MCF 10A (cell line): ENCODE measurements at places on chromosomes 1 and 21.

DNA sequence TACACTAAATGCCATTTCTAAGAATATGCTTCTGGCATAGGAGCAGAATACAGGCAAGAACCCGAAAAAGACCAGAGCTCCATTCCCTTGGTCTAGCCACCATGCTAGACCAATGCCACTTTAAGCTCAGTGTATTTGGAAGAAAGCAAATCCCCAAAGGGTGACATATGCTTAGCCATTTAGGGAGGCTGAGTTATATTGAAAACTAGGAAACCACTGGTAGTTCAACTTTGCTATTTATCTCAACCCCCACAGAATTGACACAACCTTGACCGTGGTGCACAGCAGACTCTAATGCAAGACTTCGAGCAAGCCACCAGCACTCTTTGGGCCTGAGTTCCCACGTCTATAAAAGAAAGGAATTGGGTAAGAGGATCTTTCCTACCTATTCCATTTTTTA lies 167.9 kb downstream of the ADSS2 start:
- DNase-seq, result no peak

GRCh38 chr1:8239306-8240023 lies 78.4 kb upstream of the SLC45A1 start:
- DNase-seq, result no peak

GRCh38 chr1:110927484-110928075 lies 36.1 kb downstream of the LRIF1 start:
- peak; percentile 34 for DNase-seq

DNA sequence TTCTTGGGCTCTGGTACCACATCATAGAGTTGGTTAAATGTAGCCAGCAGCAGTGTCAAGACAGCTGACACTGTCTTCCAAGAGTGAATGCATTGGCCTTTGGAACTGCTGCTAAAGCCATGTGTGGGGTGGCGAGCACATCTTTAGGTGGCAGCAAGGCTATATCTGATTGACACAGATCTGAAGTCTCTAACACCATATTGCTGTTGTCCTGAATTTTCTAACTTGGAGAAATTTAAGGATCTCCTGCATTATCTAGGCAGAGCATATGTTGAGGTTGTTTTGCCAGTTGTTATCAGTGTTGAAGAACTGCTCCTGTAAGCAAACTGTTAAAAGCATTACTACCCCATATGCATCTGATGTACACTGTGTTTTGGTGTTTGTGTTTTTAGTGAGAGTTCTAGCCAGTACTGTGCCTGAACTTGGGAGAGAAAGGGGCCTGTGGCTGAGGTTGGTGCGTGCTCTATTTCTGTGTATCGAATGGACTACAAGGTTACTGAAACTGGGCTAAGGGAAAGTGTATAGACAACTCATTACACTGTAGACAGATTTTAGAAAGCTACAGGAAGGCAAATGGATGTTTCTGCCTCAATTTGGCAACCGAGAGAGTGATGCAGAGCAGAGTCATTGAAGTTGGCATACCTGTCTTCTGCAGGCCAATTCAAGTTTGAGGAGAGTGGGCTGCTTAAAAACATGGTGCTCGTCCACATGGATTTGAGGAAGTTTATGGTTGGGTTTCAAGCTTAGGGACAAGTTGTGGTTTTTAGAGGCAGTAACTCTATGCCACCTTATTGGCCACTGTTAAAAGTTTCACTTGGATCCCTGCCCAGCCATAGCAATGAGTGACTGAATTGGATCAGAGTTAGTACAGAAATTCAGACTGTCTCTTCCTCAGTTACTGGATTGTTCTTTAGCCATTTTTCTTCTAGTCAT lies 16.9 kb downstream of the DYRK3 start:
- no peak for DNase-seq

DNA sequence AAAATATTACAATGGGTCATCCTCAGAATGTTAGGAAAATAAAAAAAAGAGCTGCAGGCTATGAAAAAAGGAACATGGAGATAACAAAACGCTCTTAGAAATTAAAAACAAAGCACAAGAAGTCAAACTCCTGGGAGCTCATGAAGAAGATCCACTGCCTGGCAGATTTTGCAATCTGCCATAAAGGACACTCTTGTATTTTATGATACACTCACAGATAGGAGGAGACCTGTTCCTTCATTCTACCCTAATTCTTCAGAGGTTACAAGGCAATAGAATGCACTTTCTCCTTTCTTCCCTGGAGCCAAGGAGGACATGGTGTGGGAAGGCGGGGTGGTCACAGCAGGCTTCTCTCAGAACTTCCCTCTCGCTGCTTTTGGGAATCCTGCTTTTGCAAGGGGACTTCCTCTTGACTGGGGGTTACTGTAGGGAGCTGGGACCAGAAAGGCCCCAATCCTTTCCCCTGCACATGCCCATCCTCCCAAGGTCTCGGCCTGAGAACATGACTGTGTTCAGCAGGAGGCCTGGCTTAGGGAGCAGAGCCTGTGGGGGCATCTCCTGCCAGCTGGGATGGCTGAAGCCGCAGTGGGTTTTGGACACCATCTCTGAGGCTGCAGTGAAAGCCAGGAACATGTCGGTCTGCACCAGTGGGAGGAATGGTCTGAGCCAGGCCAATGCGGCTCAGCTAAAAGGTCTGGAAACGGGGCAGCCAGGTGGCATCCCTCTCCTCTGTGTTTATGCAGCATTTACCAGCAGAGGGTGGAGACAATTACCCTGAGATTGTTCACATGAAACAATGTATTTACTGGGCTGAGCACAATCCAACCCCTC lies 44.8 kb downstream of the GPR161 start:
- no peak for DNase-seq

DNA sequence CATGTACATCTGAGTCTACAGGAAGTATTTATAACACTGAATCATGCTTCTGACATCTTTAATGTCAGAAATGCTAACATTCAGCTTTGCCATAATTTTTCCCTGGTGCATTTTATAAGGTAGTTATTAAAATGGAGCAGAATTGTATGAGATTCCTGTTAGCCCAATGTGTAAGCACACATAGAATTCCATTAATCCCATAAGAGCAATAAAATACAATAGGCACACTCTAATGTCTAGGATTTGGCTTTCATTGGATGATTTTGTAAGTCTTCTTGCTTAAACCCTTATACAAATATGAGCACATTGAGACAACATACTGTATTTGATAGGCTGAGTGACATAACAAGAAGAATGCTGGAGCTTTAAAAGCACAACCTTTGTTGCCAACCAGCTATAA lies 256.4 kb downstream of the HMCN1 start:
- no peak for DNase-seq

- DNase-seq, result no peak
Observed at GRCh38 chr1:210031473-210031872, 93.5 kb downstream of the SYT14 start.

DNA sequence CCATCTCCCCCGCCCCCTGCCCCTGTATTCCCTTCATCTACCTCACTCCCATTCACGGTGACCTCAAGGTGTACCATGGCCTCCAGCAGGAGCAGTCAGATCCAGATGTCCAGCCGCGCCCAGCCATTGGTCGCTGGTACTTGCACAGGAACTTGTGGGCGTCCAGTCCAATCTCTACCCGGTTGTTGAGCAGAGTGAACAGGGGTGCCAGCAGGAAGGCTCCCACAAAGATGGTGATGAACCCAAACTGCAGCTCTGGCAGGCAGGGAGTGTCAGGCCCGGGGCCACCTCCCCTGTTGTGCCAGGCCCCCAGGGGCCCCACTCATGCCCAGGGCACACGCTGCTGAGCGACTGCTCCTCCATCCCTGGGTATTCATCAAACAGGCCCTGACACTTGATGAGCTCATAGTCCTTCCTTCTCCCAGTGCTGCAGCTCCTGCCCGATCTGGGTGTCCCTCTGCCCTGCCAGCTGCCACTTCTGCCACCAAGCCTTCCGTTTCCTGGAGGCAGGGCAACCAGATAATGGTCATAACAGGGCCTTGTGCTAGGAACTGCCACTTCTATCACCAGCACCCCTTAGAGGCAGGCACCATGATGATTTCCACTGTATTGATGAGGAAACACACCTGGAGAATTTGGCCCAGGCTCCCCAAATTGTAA lies 5.7 kb upstream of the ARHGEF19 start:
- DNase-seq, result no peak
